Activated CD4-positive, alpha-beta T cell treated with anti-CD3 and anti-CD28 coated beads, Interleukin-2, amount 50 U/mL, for 4 hours (primary cell): ENCODE measurements at places on chromosomes 2 and 18.

DNA sequence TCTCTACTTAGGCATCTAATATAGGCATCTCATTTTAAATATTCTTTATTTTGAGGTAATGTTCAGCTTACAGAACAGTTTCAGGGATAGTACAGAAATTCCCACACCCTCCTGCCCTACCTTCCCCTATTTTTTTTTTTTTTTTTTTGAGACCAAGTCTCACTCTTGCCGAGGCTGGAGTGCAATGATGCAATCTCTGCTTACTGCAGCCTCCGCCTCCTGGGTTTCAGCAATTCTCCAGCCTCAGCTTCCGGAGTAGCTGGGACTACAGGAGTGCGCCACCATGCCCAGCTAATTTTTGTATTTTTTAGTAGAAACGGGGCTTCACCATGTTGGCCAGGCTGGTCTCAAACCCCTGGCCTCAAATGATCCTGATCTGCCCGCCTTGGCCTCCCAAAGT lies 97.6 kb downstream of the EPB41L5 start:
- no peak for DNase-seq

- no peak for DNase-seq
These were observed 2.4 kb downstream of the EN1 start for GRCh38 chr2:118845005-118845521.

DNA sequence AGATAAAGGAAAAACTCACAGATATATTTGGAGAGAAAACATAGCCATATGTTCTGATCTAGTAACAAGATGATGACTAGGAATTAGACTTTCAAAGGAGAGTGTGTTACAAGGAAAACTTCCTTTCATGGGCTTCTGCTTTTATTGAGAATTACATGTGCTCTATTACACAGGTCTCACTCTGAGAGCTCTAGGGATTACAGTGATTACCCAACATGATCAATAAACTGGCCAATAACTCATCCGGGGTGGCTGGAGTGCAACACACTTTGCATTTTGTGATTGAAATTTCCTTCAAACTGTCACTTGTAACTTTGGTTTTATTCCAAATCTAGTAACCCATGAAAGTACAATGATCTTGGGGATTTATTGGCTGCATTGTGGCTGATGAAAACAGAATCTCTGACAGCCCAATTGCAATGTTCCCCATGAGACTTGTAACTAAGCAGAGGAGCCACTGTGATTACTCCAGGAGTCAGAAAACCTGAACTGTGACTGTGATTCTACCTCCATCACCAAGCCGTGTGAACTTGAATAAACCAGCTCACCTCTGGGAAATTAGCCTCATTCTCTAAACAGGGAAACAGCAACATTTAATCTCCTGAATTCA lies 40.2 kb upstream of the LRRC30 start:
- DNase-seq: no peak

GRCh38 chr2:37173741-37174140 lies 14.7 kb downstream of the SULT6B1 start:
- no peak for DNase-seq

DNA sequence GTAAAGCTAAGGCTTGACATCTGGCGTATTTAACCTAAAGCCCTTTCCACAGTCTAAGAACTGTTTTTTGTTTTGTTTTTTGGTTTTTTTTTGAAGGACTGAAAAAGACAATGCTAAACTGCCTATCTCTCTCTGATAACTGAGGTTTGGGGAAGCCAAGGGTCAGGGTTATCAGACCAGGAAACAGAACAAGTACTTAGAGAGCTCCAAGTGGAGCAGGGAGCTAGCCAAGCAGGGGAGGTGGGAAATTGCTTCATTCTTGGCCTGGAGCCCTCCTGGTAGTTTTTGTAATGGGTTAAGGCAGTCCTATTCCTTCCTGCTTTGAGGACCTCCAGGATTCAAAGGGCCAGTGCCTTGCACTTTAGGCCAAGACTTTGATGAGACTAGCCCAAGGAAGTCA lies 154.3 kb upstream of the LTBP1 start:
- no peak for DNase-seq

DNA sequence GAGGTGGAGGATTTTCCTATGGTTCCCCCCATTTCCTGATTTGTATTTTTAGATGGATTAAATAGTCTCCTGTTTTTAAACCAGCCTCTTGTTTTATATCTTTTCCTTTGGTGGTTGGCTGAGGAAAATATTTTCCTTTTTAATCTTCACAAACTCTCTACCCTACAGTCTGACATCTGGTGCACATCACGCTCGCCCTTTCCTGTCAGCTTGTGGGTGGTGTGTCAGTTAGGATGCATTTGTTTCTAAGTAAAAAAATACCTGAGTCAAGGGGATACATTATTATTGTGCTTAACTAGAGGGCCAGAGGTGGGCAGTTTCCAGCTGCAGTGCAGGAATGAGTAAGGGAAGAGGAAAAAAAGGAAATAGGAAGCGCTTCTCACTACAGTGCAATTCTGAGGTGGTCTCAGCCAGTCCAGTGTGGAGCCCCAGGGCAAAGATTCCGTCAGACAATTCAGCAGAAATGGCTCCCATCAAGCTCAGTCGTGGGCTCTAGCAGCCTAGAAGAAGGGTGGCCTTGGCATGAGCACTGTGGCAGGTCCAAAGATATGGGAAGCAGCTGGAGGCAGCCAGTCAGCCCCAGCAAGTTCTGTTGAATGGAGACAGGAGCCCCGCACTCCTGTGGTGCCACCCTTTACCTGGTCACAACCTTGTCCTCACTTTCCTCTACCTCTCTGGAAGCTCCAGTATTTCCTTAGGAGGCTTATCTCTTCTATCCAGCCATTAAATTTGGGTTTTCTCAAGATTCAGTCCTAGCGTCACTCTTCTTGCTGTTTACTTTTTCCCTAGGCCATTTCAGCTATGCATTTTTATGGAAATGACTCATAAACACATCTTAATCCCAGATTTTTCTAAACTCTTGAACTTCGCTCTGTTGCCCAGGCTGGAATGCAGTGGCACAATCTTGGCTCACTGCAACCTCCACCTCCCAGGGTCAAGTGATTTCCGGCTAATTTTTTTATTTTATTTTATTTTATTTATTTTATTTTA lies 18.5 kb downstream of the SFTPB start:
- DNase-seq: no peak
